Choroid plexus epithelial cell (primary cell): ENCODE measurements at places on chromosomes 5 and 9.

DNA sequence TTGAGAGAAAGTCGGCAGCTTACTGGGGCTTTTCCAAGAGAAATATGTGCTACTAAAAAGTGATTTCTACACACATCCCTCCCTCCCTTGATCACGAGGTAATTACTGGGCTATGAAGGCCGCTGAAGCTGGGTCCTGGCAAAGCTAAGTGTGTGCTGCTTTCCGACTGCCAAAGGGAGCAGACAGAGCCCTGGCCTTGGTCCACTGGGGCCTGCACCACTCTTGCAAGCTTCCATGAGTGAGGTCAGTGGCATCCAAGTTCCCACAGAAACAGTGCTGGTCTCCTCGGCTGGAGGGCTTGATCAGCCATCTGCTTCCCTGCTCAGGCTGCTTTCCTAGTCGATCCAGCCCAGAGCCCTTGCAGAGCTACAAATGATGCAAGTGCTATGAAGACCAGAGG is 154.8 kb upstream of the LHFPL2 start:
- DNase-seq, result peak; percentile 53

DNA sequence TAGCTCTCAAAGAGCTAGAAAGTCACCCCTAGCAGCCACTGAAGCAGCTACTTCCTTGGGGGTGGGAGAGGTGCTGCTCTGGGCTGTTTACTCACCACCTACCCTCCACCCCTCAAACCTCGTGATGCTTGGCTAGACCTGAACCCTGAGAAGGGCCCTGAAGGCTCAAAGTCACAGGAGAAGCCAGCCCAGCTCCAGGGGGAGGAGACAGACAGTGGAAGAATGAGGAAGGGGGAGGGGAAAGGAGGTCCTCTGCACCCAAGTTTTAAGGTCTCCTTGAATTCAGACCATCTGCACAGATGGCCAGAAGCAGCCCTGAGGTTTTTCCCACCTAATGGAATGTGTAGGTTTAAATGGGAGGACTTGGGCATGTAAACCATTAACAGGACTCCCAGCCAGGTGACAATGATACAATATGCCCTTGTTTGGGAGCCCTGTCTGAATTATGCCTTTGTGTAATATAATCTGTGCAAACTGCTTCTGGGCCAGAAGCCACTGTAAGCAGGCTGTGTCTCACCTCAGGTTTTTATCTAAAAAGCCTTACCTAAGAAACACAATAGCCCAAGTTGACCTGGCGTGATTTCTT is 180.5 kb downstream of the PIK3R1 start:
- no peak for DNase-seq

DNA sequence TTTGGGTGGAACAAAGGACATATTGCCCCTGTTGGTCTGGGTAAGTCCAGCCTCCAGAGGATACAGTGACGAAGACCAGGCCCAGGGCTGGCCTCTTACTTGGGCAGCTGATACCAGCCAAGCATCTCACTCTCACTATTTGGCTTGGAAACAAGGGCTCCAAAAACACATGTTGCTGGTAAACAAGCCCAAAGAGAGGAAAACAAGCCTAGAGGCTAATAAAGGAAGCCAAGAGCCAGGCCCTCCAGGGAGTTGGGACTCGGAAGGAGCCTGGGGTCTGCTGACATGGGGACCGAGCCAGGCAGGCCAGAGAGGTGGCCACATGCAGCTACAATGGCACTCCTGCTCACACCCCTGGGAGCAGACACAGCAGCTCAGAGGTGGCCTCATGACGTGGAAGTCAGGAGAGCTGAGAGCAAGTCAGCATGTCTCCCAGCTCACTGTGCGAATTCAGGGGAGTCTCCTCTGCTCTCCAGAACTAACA is 5.7 kb downstream of the SPARC start:
- peak; percentile 26 for DNase-seq

- peak; percentile 91 for DNase-seq
These were observed 1.6 kb upstream of the GADD45G start for GRCh38 chr9:89602978-89603766.

DNA sequence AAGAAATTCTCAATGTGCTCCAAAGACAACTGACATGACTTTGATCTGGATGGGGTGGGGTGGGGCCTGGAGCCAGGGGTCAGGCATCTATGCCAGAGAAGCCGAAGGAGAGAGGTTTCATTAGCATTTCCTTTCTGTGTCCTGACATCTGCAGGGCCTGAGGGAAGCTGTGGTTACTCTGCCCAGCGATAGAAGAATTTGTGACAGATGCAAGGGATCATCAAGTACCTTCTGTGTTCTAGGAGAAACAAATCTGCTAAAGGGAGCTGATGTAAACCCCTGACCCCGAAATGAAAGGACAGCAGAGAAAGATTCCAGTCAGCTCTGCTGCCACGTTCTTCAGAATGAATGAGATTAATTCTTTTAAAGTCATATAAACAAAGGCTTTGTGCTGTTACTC is 335.7 kb downstream of the PRELID2 start:
- DNase-seq, result peak; percentile 63

DNA sequence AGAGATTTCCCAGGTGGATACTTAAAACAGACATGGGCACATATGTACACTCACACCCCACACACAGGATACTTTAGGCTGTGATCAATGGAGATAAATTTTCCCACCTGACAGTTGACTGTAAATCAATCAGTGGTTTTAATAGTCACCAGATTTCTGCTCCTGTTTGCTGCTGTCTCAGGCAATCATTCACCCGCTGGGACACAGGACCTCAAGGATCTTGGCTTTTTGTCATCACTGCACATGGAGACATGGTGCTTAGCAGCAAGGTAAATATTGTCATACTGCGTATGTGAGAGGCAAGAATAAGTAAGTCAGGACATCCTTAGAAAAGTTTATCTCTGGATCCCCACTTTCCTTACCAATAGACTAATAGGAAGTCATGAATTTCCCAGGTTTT is 60.8 kb upstream of the KLF9 start:
- DNase-seq, result no peak

DNA sequence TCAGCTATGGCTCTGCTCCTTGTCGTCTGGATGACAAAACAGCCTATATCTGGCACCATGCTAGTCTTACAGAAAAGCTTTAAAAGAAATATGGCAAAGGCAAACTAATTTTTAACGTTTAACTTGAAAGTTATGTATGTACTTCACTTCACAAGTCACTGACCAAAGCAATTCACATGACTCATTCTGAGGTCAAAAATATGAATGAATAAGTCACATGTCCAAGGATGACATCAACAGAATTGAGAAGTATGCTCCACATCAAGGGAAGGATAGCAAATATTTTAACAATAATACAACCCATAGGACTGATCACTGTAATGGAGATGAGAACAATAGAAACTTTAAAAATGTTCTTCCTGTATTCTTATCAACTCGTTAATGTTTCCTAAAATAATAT is 1072.6 kb upstream of the NUDT12 start:
- DNase-seq, result peak; percentile 72

DNA sequence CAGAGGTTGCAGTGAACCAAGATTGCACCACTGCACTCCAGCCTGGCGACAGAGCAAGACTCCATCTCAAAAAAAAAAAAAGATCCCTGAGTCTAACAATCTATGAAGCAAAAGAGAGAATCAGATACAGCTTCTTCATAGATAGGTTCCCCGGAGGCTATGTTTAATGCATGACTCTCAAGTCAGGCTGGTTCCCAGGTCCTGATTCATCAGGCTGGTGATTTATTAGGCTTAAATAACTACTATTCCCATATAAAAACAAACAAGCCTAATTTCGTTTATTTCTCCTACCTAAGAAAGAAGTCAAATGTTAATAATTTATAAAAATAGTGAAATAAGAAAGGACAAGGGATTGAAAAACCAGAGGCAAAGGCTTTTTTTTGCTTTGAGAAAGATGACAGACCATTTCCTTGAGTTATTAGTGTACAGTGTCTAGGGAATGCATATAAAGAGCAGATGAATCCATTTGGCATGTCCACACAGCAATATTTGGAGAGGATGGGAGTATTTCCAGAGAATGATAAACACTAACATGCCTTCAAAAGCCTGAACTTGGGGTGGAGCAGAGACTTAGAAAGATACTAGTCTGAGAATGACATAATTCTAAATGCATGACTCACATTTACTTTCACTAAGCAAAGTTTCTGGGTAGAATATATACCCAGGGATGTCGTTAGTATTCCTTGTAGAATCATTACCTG is 115.3 kb downstream of the NREP start:
- peak; percentile 60 for DNase-seq

DNA sequence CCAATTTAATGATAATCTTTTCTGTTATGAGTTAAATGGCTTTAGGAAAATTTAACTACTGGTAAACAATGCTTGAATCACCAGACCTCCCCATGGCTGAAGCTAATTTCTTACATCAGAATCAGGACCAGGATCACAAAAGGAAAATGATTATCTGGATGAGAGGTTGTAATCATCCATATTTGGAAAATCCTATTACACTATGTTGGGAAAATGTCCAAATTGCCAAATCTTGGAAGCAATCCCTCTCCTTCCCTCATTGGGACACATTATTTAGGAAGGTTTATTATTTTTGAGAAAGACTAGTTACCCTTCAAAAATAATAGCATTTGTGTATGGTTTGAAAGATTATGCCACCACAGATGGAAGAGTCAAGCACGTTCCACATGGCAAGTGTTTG is 130.7 kb upstream of the MINAR2 start:
- DNase-seq, result no peak

DNA sequence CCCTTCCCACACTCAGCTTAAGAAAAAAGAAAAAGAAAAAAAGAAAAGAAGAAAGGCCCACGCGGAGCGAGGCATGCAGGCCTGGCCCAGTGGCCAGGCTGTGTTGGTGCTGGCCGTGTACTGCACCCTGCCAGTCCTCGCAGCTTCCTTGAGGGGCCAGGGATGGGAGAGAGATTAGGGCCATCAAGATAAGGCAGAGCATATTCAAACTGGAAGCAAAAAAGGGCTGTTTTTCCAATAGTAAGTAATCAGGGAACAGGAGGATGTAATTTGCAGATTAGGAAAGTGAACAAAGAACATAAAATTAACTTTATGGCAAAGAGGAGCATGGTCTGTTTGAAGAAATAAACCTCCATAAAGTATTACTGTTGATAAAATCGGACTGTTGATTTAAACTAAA is 319.6 kb upstream of the CLINT1 start:
- DNase-seq, result no peak

DNA sequence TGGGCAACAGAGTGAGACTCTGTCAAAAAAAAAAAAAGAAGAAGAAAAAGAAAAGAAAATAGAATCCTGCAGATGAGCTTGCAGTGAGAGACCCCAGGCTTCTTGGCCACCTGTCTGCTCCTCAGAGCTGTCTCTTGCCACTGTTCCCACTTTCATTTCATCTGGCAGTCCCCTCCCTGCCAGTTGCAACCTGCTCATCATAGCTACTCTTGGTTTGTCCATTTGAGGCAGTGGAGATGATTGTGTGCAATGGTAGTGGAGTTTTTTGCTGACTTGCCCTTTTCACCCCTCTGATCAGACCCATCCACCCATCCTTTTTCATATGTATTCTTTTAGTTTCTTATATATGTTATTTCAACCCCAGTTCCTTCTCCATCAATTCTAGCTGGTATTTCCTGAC is 28.7 kb downstream of the ANKRD33B start:
- DNase-seq, result no peak

GRCh38 chr9:106972082-106972481 is 109.1 kb downstream of the ZNF462 start:
- DNase-seq, result no peak

DNA sequence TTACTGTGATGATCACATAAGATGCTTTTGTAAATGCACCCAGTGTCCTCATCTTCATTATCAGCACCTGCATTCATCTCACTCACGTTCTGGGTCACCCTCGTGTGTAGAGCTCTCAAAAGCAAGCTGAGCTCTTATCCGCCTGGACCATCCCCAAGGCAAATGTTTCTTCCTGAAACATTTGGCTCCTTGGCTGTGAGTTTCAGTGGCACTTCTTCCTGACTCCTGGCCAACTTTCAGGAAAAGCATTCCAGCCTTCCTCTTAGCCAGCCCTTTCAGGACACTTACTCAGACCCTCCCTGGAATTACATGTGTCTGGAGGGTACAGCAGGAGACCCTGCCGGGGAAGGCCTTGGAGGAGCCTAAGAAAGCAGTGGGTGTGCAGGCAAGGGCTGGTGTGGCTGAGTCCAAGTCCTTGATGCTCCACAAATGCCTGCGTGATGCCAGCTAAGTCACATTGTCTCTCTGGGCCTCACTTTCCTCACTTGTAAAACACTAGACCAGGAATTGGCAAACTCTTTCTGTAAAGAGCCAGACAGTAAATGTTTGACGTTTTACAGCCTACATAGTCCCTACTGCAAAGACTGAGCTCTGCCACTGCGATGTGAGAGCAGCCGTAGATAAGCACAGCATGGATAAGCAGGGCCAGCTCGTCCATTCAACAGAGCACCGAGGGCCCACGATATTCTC is 72.1 kb downstream of the PDE6A start:
- DNase-seq, result no peak

GRCh38 chr5:58143181-58143580 is 316.7 kb downstream of the PLK2 start:
- DNase-seq, result no peak

DNA sequence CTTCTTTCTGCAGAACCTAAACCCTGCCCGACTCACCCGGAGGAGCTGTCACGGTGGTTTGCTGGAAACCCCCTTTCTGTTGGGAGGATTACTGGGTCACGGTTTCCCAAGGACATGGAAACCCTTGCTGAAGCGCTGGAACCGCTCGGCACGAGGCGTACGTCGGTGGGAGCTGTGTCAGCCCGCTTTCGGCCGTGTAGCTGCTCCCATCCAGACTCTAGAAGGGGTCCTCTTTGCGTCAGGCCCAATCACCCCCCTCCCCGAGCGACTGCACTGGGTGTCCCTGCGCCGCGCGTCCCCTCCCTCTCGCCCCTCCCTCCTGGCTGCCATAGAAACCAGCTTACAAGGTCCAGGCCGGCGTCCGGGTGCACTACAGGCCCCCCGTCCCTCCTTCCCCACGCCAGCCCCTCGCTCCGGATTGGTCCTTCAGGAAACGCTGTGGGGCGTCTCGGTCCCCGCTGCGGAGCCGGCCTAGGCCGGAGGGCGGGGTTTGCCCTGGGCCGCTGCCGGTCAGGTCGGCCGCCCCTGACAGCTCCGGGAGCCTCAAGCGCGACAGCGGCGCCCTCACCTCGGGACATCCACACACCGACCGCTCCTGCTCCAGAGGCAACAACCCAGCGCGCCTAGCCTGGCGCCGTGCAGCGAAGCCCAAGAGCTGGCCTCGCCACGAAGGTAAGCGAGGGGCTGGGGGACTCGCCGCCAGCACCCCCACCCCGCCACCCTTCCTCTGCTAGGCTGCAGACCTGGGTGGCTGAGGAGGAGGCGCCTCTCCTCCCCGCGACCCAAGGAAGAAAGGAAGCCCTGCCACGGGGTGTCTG is at the start of gene NIM1K:
TSS of gene NIM1K (plus strand) at position 486 of the 818 bp plus-strand sequence. CDS start 53,551 bp downstream, outside the sequence.
- DNase-seq, result peak; percentile 31
